ENCODE measurements at places on chromosomes 2 and 18. TPM values are rescaled to one million over a fixed set of nuclear protein-coding genes. Genes with fewer than 3 reads are reported as not detected.

DNA sequence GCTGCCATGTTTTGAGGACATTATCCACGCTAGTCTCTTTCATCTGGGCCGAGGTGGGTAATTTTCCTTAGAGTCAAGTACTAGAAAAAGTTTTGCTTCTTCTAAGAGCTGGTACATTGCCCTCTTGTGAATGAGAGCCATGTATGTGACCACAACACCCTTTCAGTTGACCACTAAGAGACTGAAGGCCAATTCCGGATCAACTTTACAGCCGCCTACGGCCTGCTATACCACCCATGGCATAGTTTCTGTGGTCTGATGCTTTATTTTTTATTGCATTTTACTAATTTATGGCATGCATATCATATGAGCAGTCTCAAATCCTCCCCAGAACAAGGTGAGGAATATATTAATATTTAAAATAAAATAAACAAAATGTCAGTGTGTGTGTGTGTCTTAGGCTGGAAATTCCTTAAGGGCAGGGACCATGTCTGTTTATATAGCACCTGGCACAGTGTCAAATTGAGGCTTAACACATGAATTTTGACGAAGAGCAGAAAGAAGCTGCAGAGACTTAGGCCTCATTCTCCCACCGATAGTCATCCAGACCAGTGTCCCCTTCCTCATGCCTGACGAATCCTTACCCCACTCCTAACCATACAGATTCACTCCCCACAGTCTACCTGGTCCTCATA, 35.4 kb downstream of the PSD4 start:
- DNase-seq, result no peak

DNA sequence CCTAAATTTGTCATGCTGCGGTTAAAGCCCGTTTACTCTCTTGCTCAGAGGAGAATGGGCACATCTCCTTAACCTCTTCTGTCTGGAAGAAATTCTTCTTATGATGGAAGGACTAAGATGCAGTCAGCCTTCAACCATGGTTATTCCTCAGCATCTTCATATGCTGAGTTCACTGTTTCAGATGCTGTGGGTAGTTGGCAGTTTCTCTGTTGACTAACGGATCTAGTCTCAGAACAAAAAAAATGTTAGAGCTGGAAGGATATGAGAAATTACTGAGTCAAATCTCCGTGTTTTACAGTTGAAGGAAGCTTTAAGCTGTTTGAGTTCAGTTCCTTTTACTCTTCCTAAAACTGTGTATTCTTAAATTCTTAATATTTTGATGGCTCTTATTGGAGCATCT, 43.6 kb upstream of the PGAP1 start:
- no peak for DNase-seq

- DNase-seq, result no peak
These were observed 45.5 kb downstream of the YES1 start for GRCh38 chr18:766550-766860.

GRCh38 chr2:210198326-210198725, 26.9 kb downstream of the ACADL start:
- DNase-seq, result no peak

DNA sequence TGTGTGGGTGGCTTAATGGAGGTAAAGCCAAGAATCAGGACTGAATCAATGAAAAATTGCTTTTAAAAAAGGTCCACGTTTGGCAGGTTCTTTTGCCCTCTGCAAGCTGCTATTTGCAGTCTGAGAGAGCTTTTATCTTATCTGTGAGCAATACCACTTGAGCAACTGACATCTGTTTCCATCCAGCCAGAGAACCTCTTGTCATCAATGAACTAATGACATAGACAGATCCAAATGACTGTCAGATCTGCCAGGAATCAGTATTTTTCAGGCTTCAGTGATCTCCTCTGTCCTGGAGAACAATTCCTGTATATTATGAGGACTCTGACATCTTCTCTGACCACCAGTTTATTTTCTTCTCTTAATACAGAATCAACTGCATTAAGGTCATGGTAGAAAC, 608.1 kb downstream of the LRP1B start:
- DNase-seq, result no peak

DNA sequence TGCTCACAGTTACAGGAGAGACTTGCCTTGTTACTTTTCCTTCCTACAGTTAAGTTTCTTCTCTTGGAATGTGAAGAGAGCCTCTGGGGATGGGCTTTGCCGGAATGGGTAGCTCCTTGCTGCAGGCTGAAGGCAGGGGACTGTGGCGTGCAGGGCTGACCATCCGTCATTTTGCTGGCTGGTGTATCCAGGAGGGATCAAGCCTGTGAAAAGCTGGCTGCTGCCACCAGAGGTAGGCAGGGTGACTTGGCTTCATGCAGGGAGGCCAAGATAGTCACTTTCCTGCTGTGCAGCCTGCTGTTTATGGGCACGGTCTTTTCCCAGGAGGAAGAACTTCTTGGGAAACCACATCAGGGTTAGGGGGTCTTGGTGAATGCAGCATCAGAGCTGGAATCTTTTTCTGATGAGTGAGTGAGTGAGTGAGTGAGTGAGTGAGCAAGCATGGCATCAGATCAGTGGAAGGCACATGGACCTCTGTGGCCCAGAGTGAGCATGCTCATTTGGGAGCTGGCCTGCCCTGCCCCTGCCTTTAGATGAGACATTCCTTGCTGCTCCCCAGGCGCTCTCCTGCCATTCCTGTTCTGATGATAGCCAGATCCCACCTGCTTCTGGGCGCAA, 33.0 kb downstream of the FHOD3 start:
- DNase-seq, result no peak

GRCh38 chr2:56047136-56047535, 123.6 kb upstream of the EFEMP1 start:
- no peak for DNase-seq

DNA sequence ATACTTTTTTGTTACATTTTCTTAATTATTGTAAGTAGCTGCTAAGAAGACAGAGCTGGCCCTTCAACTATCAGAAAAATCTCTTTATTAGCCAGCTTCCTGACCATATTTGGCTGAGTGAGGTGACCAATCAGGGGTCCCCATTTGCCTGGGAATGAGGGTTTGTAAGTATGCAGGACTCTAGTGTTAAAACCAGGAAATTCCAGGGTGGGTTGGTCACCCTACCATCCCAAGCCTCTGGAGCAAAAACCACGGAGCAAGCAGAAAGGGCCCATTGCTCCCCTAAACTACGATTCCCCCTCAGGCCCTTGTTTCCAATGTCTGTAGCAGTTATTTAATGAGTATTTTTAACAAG, 165.6 kb upstream of the NCKAP5 start:
- no peak for DNase-seq

ABCG5 gene
- 57.0 TPM for total RNA-seq

IL18R1 gene
- total RNA-seq, result 7.6 TPM

GRCh38 chr2:12624384-12624783, 92.4 kb upstream of the TRIB2 start:
- no peak for DNase-seq

GRCh38 chr2:102664471-102664909, 45.1 kb downstream of the SLC9A2 start:
- DNase-seq, result no peak

RAB17 gene
- total RNA-seq, result 88.5 TPM

- DNase-seq, result peak; percentile 87
These were observed 14.6 kb downstream of the TNS1 start for GRCh38 chr2:217988014-217988839.

DNA sequence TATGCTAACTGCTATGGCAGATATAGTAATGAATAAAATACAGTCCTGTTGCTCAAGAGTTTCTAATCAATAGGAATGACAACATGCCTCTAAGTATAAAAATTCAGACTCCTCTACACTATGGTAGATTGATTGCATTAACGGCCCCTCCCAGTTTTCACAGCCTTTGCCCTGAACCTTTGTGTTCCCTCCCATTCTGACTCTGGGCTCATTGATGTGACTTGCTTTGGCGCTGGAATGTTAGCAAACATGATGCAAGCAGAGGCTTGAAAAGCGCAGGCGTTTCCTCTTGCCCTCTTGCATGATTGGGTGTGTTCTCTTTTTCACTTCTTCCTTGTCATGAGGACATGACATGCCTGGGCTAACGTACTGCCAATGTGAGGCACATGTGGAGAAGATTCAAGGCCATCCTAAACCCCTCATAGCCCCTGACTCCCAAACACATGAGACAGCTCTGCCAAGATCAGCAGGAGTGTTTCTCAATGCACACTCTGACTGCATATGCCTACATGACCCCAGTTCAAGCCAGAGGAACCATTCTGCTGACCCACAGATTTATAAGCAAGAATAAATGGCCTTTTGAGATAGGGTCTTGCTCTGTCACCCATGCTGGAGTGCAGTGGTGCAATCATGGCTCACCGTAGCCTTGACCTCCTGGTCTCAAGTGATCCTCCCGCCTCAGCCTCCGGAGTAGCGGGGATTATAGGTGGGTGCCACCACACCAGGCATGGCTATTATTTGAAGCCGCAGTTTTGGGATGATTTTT, 49.7 kb upstream of the CD28 start:
- DNase-seq, result peak; percentile 89

- no peak for DNase-seq
These were observed 107.9 kb upstream of the GPC1 start for GRCh38 chr2:240327566-240327965.

GRCh38 chr2:216572582-216573578, 60.3 kb upstream of the IGFBP2 start:
- DNase-seq, result peak; percentile 96

DNA sequence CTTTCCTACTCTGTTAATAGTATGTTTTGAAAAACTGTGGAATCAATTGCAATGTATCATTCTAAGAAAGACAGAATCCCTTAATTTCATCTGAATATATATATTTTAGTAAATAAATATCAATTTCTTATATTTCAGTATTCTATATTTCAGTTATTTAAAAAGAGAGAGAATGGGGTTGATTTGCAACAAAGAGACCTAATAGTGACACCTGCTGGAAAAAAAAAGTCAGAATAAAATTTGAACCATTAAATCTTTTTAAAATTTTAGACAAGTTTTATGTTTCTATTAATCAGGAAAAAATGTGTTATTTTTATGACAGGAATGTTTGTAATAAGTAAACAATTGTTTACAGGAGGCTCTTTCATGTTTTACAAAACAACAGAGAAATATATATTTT, 20.7 kb upstream of the CCNT2 start:
- DNase-seq, result no peak

AKAIN1 gene
- 0.88 TPM for total RNA-seq

- DNase-seq, result no peak
These were observed 4.4 kb downstream of the TBR1 start for GRCh38 chr2:161420406-161421074.

EDAR gene
- 1.8 TPM for total RNA-seq
